T1000 (cell line): ENCODE measurements at places on chromosomes 3 and 15.

DNA sequence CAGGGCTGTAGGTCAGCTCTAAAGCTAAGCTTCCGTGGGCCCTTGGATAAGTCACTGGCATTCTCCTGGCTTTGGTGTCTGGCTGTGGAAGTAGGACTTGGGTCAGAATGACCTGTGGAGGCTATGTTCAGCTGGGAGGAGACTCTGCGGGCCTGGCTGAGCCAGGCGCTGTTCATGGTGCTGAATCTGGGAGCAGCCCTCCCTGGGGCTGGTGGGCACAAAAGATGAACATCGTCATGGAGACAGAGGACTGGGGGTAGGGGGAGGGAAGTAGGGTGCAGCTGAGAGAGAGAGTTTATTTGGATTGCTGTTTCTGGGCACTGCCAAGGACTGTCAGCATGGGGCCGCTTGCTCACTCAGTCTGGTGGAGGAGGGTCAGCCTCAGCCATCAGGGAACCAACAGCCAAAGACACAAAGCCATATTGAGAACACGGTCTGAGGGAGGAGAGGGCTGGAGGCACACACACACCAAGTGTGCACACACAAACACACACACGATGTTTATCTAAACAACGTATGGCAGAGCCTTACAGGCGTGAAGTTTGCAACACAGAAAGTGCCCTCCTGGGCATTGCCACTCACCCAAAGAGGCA lies 120.7 kb upstream of the LINGO1 start:
- DNase-seq = no peak

DNA sequence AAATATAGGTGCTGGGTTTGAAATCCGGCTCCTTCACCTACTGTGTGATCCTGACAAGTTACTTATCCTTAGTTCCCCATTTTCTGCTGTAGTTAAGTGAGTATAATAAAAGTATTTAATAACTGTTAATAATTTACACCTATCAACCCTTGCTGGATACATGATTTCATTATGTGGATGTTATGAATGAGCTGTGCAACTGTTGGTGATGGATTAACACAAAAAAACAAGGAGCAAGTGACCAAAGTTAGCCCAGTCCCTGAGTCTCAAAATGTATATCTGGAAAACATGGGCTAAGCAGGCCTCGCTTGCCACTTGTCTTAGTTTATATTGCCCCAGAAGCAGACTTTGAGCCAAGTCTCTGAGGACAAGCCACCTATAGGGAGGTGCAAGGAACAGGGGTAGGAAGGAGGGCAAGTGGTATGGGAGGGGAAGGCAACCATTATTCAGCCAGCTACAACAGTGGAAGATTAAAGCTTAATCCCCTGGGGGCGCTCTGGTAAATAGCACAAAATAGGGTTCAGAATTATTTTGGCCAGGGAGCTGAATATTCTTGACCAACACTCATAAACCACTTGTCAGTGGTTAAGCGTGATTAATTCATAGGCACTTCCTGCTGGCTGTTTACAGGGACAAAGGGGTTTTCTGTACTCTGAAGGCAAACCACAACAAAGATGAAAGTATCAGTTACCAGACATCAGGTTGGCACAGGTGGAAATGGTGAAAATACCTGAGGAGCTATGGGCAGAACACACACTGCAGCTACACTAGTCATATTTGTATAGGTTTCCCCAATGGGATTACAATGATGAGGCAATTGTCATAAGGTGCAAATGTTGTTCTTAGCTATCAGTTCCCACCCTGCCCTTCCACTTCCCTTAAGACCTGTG lies 76.2 kb downstream of the TRIM42 start:
- DNase-seq = no peak

- no peak for DNase-seq
Observed at GRCh38 chr3:13532085-13532484, 16.8 kb upstream of the FBLN2 start.

GRCh38 chr15:53644660-53645059 lies 114.8 kb downstream of the WDR72 start:
- DNase-seq = no peak

GRCh38 chr15:61629269-61629668 lies 400.2 kb upstream of the RORA start:
- no peak for DNase-seq

- DNase-seq = no peak
Observed at GRCh38 chr3:180802837-180803236, 109.6 kb upstream of the FXR1 start.

DNA sequence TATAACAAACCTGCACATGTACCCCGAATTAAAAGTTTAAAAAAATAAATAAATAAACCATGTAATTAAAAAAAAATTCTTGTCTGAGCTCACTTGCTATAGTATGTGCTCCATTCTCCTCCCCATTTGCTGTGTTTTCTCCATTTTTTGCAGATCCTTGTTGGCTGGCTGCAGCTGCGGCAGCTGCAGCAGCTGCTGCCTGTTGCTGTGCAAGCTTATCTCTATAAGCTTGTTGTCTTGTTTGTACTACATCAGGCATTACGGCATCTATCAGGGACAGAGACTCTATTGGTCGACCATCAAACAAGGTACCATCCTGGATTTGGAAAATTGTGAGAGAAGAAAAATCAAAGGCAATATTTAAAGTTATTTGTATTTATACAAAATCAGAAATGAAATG lies 145.9 kb downstream of the TBL1XR1 start:
- no peak for DNase-seq

DNA sequence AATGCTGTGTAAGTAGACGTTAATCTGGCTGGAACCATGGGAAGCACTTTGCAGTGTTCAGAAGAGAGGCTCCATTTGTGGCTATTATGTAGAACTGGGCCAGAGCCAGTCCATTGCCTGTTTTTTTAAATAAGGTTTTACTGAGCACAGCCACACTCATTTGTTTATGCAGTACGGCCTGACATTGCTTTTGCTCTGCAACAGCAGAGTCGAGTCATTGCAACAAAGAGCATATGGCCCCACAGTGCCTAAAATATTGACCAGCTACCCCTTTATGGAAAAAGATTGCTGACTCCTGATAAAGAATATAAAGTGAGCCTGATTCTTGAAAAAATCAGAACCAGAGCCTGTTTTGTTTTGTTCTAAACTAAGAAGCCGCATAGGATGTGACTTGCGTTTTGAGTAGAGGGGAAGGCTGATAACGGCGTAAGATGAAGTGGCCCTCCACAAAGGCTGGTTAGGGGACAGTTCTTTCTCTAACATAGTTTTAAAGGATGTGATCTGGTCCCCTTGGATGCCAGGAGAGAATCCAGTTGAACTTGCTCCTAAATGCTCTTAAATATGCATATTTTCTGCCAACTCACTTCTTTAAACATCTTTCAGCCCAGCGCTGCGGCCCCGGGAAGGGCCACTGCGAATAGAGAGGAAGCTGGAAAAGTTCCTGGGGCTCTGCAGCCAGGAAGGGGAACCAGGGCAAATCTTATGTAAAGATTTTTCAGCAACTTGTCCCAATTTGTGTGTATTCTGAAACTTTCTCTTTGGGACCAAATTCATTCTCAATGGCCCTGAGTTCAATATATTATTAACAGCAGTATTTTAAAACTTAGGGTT lies 64.5 kb downstream of the GLDN start:
- DNase-seq = no peak

- no peak for DNase-seq
Observed at GRCh38 chr3:194132465-194133286, 3.3 kb upstream of the HES1 start.

DNA sequence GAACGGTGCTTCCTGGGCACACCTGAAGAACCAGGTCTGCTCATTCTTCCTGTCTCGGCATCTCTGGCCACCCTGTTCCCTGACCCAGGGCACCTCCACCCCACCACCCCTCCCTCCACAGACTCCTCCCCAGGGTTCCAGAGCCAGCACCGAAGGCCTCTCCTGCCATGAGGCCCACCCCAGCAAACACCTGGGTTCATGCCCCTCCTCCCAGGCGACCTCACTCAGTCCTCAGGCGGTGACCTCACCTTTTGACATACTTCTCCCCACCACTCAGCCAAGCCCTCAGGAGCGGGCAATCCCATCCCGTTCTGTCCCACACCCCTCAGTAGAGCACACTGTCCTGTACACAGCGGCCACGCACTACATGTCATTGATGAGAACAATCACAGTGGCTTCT lies 72.3 kb downstream of the RPN1 start:
- DNase-seq = no peak

GRCh38 chr3:158765518-158766205 lies 33.4 kb upstream of the RARRES1 start:
- DNase-seq = no peak

- DNase-seq = no peak
Observed at GRCh38 chr15:31280046-31280830, 46.4 kb upstream of the KLF13 start.

GRCh38 chr3:79885407-79885806 lies 117.6 kb upstream of the ROBO1 start:
- no peak for DNase-seq

DNA sequence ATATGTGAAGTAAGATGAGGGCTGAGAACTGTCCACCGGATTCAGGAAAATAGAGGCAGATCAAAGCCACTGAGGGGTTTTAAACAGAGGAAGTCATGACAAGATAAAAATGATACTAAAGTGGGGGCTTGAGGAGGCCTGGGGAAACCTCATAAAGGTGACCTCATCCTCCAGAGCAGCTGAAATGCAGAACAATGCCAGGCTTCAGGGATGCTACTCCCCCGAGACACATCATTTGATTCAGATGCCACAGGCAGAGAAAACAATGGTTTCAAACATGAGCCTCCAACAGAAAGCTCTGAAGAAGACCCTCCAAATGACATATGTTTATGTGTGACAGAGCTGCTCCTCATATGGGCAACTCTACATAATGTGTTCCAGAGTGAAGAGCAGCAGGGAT lies 6.4 kb downstream of the CFAP20DC start:
- no peak for DNase-seq

DNA sequence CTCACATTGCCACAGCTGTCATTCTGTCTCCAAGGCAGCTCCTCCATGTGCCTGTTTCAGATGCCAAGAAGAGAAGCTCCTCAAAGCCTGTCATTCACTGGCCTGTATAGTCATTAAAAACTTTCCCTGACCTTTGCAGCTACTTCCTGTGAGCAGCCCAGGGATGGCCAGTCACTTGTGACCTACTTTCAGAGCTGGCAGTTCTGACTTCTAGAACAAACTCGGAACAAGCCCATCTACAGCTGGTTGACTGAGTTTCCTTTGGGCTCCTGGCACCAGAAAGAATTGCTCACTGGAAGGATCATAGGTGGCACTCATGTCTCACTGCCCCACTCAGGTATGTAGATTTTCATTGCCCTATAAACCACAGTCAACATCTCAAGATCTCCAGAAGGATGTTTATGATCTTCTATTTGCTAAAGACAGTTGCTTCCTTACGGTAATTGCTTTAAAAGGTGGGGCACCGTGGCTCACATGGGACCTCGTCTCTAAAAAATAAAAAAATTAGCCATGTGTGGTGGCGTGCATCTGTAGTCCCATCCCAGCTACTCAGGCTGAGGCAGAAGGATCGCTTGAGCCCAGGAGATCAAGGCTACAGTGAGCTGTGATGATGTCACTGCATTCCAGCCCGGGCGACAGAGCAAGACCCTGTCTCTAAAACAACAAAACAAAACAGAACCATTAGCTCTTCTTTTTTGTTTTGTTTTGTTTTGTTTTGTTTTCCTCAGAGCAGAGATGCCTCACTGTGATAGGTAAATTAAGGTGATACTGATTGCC lies 11.2 kb upstream of the ATP13A3 start:
- no peak for DNase-seq

DNA sequence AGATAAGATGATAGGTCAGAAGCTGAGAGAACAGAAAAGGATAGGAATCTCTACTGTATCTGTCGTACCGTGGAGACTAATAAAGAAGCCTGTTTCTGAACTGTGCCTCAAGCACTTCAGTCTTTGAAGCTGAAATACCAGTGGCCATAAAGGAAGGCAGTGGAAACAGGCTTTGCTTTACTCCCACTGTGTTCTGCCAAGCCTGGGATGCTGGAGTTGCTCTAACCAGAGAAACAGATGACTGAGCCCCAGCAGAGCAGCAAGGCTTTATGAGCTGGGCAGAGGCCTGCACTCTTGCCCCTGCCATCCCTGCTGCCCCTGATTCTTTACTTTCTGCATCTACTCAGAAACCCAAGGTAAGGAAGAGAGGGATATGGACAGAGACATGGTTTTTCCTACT lies 89.4 kb downstream of the PDE8A start:
- no peak for DNase-seq

- no peak for DNase-seq
Observed at GRCh38 chr3:87390353-87390752, 114.0 kb upstream of the POU1F1 start.

- DNase-seq = no peak
Observed at GRCh38 chr3:127233371-127233770, 40.4 kb downstream of the PRR23E start.

GRCh38 chr3:172606021-172606420 lies 82.8 kb upstream of the TNFSF10 start:
- no peak for DNase-seq

GRCh38 chr15:71043373-71043772 lies 71.9 kb upstream of the THSD4 start:
- no peak for DNase-seq

DNA sequence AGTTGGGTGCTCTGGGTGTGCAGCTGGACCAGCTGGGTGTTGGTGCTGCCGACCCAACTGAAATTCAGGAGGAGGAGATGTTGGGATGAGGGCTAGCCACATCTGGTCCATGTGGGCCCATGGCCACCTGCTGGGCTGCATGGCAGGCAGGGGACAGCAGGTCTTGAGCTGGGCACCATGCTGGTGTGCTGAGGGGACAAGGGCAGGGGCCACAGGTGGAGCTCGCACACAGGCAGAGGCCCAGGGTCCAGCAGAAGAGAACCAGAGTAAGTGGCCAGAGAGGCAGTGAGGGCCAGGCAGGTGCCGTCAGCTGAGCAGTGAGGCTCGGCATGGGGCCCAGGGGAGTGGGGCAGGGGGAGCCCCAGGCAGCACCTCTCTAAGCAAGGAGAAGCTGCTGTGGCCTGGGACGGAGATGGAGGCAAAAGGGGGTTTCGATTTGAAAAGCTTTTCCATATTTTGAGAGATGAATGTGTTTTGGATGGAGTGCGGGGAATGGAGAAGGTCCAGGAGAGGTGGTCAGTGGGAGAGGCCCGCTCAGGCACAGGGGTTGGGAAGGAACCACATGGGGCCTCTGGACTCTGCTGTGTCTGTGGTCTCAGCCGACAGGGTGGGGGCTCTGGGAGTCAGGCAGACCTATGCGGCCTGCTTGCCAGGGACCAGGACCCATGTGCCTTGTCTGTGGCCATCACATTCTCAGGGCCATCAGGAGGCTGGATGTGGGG lies 30.5 kb upstream of the PLXNA1 start:
- DNase-seq = no peak

DNA sequence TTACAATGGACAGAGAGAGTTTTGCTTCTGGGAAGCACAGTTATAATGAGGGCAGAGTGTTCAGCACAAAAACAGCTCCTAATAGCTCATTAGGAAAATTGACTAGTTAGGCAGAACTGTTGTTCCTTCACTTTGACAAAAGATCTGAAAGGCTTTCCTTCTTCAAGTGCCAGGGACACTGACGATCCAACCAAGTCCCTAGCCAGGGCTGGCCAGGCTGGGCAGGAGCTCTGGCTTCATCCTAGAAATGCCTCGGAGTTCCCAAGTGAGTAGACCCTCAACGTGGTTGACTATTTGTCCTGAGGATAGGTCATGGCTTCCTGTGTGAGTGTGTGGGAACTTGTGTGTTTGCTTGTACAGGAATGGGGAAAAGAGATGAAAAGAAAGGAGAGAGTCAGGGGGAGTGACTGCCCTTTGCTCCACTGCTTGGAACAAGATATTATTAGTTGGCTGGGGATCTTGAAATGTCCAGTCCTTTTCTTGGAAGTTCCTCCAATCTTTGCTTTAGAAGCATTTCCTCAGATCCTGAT lies 617.9 kb downstream of the NTRK3 start:
- DNase-seq = no peak

- no peak for DNase-seq
Observed at GRCh38 chr3:4994144-4994730, 15.0 kb downstream of the BHLHE40 start.

- no peak for DNase-seq
Observed at GRCh38 chr3:72977060-72977808, 19.4 kb upstream of the PPP4R2 start.
